ENCODE measurements at places on chromosomes 12 and 14.

GRCh38 chr12:67251012-67251411 is 18.1 kb upstream of the CAND1 start:
- no peak for DNase-seq
- H3K36me3 ChIP-seq, result no peaks in the 10 kb centered on the region
- no peaks in the 10 kb centered on the region for H3K27me3 ChIP-seq
- H3K4me3 ChIP-seq, result no peak overlapping the region
- H3K4me1 ChIP-seq, result no peaks in the 10 kb centered on the region

DNA sequence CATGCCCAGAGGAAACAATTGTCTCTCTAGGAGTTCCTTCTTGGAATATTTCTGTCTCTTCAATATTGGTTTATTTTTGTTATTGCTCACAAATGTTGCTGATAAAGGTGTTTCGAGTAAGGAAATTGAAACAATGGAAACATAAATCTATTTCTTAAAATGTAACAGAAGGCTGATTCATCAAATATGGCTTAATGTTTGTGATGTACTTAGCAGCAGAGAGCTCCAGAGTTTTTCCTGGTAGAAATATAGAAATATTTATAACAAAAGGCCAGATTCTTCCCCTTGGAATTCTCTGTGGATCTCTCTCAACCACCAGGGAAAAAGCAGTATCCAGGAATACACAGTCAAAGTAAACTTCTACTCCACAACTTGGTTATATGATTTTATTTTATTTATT is 149.2 kb upstream of the LRIG3 start:
- no peak overlapping the region for H3K4me3 ChIP-seq
- no peaks in the 10 kb centered on the region for H3K27me3 ChIP-seq
- DNase-seq, result no peak
- no peaks in the 10 kb centered on the region for H3K4me1 ChIP-seq

DNA sequence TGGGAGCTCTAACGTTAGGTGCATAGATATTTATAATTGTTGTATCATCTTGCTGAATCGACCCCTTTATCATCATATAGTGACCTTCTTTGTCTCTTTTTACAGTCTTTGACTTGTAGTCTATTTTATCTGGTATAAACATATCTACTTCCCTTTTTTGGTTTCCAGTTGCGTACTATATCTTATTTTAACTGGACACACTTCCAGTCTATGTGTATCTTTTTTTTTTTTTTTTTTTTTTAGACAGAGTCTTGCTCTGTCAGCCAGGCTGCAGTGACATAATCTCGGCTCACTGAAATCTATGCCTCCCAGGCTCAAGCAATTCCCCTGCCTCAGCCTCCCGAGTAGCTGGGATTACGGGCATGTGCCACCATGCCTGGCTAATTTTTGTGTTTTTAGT is 41.9 kb upstream of the ZFP36L1 start:
- no peaks in the 10 kb centered on the region for H3K4me1 ChIP-seq
- H3K27ac ChIP-seq, result no peak overlapping the region
- H3K27me3 ChIP-seq, result no peaks in the 10 kb centered on the region
- DNase-seq, result no peak
- H3K36me3 ChIP-seq, result no peaks in the 10 kb centered on the region
- no peak overlapping the region for H3K4me3 ChIP-seq

DNA sequence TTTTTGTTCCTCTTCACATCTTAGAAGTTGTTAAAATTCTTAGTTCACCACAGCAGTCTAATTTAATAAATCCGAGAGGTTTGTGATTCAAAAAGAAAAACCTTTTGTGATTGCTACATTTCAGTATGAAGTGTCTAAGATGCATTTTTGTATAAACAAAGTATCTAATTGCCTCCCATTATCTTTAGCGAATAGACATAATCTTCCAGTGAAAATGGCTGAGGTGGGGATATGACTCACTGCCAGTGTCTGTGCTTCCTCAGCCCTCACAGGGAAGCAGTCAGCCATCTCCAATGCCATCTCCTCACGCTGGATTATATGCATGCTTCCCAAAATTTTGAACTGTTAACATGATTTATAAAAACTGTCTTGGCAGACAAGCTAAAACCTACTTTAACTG is 7.6 kb downstream of the GCH1 start:
- H3K4me1 ChIP-seq, result peaks cover 3% of the 10 kb centered on the region
- H3K27me3 ChIP-seq, result no peaks in the 10 kb centered on the region
- no peak overlapping the region for H3K27ac ChIP-seq
- H3K36me3 ChIP-seq, result no peaks in the 10 kb centered on the region
- H3K4me3 ChIP-seq, result no peak overlapping the region
- DNase-seq, result no peak
